ENCODE measurements at places on chromosomes 3 and 15.

DNA sequence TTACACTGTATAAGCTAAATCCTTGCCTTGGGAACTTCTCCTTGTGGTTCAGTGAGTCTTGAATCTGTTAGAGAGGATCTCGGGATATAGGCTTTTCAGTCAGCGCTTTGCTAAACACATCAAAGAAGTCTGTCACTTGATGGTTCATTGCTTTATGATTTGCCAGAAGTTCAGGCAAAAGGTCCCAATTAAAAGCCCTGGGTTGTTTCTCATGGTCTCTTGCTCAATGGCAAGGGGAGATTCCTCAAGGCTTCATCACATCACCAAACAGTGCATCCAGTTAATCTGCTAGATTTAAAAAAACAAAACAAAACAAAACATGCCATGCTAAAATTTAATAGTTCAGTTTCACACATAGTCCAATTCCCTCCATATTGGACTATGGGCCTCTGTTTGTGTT is 114.8 kb downstream of the FILIP1L start:
- no peak for DNase-seq

DNA sequence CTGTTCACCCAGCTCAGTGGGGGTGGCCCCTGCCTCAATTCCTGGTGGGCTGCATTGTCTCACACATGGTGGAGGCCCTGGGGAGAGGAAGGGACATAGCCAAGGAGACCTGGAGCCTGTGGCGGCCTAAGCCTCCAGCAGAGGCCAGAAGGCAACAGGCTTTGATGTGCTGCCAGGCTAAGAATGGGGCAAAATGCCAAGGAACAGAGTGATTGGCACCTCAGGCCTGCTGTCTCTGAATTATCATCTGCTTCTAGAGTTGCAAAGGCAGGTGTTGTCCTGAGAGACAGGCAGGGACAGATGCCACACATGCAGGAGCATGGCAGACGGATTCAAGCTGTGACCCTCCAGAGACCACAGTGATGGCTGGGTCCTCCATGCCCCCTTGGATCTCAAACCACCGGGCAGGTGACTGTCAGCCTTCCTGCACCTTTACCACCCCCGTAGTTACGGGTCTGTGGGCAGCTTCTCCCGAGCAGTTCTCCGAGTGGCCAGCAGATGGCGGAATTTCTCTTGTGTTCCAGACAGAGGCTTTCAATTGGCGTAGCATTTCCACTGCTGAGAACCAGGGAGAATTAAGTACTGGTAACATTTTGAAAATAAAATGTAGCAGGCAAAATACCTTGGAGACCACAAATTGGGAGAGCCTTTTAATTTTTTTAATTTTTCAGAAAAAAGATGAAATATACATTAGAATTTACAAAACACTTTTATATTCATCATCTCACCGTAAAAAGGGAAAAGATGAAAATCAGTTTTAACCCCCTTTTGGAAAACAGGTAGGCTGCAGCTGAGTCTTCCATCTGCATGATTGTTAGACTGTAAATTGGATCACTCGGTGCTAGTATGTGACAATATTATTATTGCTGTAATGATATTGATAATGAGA is 525.5 kb upstream of the CFAP20DC start:
- peak; percentile 49 for DNase-seq

DNA sequence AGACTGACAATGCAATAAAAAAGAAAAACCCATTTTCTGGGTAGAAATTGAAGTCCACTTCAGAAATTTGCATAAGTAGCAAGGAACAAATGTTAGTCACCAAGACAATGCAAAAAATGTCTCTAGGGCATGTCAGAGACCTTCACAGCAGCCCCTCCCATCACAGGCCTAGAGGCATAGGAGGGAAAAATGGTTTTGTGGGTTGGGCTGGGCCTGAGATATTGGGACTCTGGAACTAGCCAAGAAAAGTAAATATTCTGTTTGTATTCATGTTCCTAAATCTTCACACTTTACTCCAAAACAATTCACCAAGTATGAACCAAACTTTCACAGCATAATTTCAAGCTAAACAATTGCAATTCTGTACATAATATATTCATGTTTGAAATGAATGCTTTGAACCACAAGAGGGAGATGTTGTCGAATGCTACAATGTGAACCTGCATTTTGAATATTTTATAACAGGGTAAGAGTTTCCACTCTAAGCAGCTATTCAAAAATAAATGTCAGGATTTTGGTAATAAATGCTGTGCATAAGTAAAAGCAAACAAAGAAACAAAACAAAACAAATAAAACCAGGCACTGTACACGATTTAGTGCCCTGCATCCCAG is 429.2 kb downstream of the OTOL1 start:
- DNase-seq: peak; percentile 43

GRCh38 chr3:63685340-63685739 is 32.9 kb downstream of the SNTN start:
- DNase-seq: no peak

- DNase-seq: no peak
These were observed 6.7 kb downstream of the VGLL3 start for GRCh38 chr3:86984271-86984670.

DNA sequence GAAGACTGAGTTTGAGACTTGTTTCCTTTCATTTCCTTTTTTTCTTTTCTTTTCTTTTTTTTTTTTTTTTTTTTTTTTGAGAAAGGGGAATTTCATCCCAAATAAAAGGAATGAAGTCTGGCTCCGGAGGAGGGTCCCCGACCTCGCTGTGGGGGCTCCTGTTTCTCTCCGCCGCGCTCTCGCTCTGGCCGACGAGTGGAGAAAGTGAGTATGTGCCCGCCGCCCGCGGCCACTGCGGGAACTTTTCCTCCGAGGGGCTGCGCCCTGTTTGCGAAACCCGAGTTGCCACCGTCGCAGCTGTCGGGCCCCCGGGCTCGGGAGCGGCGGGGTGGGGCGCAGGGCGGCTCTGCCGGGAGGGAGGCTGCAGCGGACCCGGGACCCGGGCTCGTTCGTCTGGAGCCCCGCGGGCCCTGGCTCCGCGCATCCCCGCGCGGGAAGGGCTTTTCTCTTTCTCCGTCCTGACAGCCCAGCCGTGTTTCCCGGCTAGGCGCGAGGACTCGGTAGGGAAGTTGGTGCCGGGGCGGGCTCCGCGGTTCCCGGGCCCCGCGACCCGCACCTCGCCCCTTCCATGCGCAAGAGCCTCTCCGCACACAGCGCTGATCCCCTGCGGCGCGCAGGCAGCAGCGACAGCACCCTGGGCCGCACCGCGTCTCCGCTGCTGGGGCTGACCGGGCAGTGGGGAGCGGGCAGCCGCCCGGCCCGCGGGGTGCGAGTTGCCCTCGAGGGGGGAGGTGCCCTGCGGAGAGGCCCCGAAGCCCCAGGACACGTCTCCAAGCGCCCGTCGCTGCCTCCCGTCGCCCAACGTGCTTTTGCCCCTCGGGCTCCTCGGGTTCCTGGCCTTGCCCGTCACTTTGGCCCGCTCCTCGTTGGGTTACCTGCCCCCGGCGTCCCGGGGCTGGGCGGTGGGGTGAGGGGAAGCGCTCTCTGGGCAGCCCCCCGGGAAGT is 1.4 kb downstream of the IGF1R start:
- DNase-seq: peak; percentile 62

- DNase-seq: peak; percentile 58
These were observed 117.7 kb downstream of the GBE1 start for GRCh38 chr3:81643721-81644120.

DNA sequence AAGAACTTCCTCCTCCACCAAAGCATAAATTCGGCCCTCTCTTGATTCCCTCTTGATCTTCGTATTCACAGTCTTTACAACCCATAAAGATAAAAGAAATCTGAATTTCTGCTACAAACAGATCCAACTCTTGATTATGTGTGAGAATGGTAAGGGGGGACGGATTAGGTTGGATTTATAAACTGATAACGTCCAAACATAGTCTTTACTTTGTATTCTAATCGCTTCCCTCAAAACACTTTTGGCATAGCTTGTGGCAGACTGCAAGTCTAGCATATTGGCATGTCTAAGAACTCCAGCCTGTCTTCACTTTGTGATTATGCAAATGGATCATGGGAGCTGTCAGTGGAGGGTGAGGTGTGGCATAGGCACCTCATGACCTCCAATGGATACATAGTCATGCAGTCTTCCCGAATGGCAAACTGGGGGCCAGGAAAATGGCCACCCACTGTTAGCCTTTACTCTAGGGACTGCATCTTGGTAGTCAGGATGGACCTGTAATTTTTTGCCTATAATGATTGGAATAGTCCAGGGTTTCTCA is 24.3 kb upstream of the GPR171 start:
- DNase-seq: no peak

DNA sequence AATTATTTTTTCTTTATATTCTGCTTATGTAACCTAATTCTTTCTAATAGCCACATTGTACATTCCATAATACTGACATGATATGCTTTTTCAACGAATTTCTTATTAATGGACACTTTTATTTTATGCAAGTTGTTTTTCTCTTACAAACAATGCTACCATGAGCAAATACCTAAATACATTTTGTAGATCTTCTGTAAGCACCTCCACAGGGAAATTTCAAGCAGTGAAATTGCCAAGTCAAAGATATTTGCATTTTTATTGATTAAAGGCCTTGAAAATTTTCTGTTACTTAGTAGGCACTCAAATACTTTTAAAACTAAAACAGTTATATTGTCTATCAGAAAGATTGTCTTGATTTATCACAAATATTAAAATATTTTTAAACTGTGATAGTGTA is 79.6 kb upstream of the C3orf49 start:
- DNase-seq: no peak

DNA sequence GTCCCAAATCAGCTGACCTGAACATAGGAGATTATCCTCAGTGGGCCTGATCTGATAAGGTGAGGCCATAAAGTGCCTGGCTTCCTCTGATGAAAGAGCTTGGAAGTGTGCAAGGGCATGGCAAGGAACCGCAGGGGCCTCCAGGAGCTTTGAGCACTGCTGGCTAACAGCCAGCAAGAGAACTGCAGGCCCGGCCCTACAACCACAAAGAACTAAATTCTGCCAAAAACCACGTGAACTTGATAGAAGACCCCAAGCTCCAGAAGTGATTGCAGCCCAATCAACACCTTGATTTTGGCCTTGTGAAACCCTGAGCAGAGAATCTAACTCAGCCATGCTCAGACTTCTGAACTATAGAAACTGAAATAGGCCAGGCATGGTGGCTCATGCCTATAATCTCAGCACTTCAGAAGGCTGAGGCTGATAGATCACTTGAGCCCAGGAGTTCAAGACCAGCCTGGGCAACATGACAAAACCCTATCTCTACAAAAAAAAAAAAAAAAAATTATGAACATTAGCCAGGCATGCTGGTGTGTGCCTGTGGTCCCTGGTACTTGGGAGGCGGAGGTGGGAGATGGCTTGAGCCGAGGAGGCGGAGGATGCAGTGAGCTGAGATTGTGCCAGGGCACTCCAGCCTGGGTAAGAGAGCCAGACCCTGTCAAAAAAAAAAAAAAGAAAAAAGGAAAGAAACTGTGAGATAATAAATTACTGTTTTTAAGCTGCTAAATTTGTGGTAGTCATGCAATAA is 7.7 kb upstream of the DIS3L start:
- DNase-seq: no peak

- peak; percentile 70 for DNase-seq
These were observed 402.1 kb downstream of the CADM2 start for GRCh38 chr3:85360742-85361387.

- no peak for DNase-seq
These were observed 113.8 kb downstream of the ANXA2 start for GRCh38 chr15:60283936-60284335.

- no peak for DNase-seq
These were observed 31.0 kb upstream of the ADAMTS17 start for GRCh38 chr15:100372739-100373119.

- peak; percentile 19 for DNase-seq
These were observed 403.6 kb downstream of the TIGIT start for GRCh38 chr3:114697401-114697800.

DNA sequence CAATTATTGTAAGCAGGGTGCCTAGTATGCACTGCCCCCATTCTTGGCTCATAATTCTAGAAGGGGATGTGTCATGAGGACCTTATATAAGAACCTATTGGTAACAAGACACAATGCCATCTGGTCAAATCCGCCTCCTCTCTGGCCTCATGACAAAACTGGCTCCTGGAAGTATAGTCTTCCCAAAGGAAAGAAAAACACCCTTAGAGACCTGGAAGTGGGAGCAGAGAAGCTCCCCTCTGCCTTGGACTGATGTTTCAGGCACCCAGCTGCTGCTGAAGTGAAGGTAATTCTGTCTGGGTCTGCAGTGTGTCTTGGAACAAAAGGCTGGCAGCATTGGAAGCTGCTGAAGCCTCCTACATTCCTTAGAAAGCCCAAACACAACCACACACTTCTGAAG is 107.2 kb upstream of the CLSTN2 start:
- DNase-seq: no peak

DNA sequence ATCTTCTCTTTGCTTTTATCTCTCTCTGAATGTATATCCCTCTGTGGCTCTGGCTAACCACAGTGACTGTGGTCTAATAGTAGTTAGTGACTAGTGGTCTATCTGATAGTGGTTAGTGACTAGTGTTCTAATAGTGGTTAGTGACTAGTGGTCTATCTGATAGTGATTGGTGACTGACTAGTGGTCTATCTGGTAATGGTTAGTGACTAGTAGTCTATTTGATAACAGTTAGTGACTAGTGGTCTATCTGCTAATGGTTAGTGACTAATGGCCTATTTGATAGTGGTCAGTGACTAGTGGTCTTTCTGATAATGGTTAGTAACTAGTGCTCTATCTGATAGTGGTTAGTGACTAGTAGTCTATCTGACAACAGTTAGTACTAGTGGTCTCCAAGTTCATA is 110.5 kb downstream of the MDFIC2 start:
- DNase-seq: no peak

DNA sequence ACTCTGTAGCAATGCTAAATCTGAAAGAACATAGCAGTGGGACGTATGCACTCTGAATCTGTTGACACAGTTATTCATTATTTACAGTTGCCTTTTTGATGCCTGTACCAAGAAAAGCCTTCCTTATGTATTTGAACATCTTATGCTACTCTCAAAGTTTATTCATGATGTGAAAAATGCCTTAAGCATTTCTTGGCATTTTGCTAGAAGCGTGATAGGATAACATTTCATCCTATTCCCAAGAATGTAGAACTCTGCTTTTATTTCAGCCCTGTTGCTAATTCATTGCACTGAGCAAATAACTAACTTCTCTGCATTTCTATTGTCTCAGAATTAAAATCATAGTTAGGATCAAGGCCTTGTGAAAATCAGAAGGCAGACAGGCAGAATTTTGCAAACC is 105.5 kb downstream of the STRIT1 start:
- no peak for DNase-seq

DNA sequence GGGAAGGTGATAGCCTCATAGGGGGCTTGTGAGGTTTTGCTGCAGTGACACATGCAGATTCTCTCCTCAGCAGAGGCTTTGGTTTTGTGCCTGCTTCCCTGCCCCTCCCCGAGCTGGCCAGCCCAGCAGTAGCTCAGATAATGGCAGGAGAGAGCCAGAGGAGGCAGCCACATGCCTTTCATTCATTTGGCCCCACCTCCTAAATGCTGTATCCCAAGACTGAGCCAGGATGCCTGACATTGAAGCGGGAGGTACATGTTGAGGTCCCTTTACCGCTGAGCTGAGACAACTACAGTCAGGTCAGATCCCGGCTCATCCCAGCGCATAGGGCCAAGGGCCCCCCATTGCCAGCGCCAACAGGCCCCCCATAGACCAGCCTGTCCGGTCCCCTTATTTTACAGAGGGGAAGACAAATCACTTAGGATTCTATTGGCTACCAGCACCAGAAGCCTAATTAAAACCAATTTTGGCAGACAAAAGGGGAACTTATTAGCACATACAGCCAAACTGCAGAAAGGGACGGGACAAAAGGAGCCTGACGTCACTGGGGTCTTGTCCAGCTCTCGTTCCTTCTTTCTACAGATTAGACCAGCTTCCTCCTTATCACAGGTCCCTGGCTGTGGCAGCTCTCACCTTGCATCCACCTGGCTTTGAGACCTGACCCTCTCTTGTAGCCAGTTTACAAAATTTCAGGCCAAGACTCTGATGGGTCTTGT is 12.1 kb upstream of the POLG start:
- no peak for DNase-seq

GRCh38 chr3:173096994-173097785 is 43.8 kb downstream of the SPATA16 start:
- DNase-seq: peak; percentile 10

Data from A673 (cell line).